ENCODE measurements at places on chromosomes 11 and 22. TPM values are rescaled to one million over a fixed set of nuclear protein-coding genes. Genes with fewer than 3 reads are reported as not detected.

RCOR2 gene
- total RNA-seq = not detected

YAP1 gene
- 0.75 TPM for total RNA-seq

ANKRD13D gene
- 244 TPM for total RNA-seq

GRIA4 gene
- not detected for total RNA-seq

Measured in CD4-positive, alpha-beta memory T cell (primary cell).